Stimulated activated naive CD4-positive, alpha-beta T cell (primary cell): ENCODE measurements at places on chromosomes 2 and 18.

GRCh38 chr2:237596520-237597195 is 6.1 kb upstream of the RAB17 start:
- DNase-seq: no peak

GRCh38 chr18:25818505-25818904 is 271.9 kb downstream of the SS18 start:
- DNase-seq: no peak

- DNase-seq: no peak
Measured at GRCh38 chr2:144950899-144951560, 431.1 kb upstream of the ZEB2 start.

DNA sequence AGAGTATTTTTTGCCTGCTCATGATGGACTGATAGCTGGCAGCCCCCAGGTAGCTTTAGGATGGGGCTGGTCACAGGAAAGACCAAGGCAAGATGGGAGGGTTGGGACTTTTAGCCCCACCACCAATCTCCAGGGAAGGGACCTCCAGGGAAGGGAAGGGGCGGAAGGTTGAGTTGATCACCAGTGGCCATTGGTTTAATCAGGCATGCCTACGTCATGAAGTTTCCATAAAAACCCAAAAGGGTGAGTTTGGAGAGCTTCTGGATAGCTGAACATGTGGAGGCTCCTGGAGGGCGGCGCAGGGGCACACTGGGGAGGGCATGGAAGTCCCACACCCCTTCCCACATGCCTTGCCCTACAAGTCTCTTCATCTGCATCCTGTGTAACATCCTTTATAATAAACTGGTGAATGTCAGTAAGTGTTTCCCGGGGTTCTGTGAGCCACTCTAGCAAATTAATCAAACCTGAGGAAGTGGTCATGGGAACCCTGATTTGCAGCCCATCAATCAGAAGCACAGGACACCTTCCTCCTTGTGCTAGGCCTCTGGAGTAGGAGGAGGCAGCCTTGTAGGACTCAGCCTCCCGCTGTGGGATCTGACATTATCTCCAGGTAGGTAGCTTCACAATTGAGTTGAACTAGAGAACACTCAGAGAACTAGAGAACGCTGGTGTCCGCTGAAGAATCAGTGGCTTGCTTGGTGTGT is 30.3 kb downstream of the RAB31 start:
- DNase-seq: no peak

GRCh38 chr2:197107291-197108269 is 181.1 kb upstream of the PGAP1 start:
- DNase-seq: no peak

DNA sequence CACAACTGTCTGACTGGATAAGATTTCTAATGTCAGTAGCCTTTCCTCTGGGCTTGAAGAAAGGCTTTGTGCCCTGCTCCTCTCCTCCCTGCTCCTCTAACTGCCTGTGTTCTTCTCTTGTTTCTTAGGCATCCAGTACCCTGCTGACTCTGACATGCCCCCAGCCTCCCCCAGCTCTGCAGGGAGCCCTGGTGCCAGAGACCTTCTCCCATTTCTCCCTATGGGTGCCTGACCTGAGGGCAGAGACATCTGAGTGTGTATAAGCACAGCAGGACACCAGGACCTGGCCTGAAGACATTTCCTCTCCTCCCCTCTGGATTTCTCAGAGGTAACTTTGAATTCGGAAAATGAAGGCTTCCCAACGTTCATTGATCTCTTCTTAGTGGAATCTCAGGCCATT is 23.6 kb downstream of the RNF144A start:
- no peak for DNase-seq

GRCh38 chr2:215941726-215942125 is 71.6 kb downstream of the MREG start:
- no peak for DNase-seq

- DNase-seq: no peak
Measured at GRCh38 chr2:105325389-105325963, 4.1 kb downstream of the TGFBRAP1 start.

DNA sequence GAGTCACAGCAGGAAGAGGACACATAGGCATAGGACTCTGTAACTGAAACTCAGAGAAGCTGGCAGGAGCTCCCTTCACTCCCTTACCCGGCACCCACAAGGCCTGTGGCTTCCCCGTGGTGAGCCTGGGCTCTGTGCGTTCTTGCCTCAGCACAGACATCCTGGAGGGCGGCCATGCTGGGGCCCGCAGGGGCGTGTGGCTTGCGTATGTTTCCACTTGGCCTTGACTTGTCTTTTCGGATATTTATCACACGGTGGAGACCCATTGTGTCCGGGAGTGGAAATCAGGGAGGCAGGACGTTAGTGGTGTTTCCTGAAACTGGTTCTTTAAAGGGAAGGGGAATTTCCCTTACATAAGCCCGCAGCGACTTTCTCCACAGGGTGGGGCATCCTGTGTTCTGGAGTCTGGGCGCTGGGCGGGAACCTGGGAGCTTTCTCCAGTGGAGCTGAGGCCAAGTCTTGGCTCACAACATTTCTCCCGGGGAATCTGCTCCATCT is 49.9 kb upstream of the EML6 start:
- peak; percentile 2 for DNase-seq

GRCh38 chr2:117931978-117932377 is 81.9 kb downstream of the CCDC93 start:
- no peak for DNase-seq

DNA sequence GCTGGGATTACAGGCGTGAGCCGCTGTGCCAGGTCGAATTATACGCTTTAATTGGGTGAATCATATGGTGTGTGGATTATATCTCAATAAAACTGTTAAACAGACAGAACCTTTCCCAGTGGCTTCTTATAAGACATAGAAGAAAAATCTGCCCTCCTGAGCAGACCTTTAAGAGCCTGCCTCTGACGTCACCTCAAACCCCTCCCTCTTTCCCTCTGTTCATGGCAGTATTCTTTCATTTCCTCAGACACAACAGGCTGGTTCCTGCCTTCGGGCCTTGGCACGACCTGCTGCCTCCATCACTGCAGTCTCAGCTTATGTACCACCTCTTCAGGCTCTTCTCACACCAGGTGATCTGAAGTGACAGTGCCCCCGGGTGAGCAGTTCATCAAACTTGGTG is 14.0 kb upstream of the PDIA6 start:
- DNase-seq: no peak

DNA sequence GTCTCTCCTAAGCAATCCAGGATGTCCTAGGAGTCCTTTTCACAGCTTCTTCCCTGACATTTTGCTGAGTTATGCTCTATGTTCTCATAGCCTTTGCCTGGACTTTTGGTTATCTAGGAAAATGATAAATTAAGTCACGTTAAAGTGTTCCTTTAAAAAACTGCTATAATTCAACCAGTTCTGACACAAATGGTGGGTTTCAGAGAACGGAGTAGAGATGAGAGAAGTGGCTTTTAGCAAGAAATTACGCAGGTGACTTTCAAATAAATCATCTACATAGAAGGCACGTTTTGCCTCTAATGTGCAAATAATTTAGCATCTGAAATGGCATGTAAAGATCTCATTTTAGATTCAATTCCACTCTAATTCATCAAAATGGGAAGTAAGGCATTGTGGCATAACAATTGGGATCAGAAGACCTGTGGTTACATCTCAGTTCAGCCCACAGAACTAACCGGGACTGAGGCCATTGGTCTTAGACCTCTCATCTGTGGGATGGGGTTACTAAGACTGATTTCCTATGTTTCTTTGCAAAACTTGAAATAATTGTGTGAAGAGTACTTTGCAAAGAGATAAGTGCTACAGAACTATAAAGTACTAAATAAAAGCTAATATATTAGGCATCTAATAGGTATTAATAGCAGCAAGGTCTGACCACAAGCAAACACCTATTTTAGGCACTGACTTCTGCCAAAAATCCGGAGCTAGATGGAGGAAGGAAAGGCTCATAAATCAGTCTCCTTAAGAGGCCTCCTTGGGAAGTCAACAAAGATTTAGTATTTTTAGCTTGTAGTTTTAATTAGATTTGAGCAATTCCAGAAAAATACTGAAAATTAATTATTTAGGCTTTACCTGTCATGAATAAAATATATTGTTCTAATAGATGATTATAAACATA is 211.4 kb downstream of the PIEZO2 start:
- no peak for DNase-seq

DNA sequence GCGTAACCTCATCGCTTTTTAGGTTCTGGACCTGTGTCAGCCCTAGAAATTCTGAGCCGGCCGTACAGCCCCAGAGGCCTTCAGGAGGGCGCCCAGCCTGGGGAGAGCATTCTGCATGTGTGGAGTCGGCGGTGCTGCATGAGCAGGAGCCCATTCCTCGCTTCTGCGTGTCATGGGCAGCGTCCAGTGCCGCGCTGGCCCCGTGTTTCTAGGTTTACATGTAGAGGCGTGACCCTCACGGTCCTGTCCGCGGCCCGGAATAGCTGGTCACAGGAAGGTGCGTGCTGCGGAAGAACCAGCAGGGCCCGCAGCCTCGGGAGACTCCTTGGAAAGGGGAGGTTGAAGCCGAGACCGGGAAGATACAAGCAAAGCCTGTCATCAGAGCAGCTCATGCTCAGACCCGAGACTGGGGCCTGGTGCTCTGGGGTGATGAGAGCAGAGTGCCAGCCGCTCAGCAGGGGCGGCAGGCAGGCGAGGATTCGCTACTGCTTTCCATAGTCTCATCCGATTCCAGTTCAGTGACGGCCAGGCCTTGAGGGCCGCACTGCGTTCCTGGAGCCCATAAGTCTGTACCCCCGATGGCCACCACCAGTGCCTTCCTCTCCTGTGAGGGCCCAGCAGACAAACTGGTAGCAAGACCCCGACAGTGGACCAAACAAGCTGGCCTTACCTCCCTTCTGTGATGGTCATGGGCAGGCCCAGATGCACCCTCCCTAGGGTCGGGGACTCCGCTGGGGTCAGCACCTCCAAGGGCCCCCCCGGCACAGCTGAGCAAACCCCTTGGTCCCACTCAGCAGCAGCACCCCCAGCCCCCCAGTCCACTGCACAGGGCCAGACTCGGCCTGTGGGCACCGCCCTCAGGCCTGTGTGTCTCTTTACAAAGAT is 15.6 kb upstream of the NFATC1 start:
- DNase-seq: no peak

DNA sequence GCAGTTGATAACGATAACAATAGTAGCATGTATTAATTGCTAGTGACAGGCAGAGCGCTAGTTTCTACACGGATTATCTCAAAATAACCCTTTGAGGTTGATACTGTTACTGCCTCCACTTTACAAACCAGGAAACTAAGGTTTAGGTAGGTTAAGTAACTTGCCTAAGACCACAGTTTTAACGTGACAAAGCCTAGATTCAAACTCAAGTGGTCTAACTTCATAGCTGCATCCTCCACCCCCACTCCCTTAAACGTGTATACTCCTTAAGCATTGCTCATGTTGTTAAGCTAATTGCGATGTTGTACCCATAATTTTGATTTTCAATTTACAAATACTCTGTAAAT is 1.2 kb downstream of the ME2 start:
- no peak for DNase-seq

- DNase-seq: no peak
Measured at GRCh38 chr2:199302851-199303250, 154.9 kb downstream of the SATB2 start.

DNA sequence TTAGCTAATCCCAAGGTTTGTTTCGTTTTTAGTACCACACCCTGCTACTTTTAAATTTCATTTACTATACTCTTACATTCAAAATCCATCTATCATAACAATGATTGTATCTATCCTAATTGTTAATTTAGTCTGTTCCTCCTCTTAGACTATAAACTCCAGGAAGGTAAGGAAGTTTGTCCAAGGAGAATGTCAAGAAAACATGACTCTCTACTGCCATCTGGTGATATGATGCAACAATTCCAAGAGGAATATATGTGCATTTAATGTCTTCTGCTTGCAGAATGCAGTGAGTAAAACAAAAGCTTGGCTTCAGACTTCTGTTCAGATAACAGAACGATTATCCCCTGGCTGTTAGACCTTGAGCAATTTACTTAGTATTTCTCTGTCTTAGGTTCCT is 1267.1 kb downstream of the LRP1B start:
- no peak for DNase-seq

DNA sequence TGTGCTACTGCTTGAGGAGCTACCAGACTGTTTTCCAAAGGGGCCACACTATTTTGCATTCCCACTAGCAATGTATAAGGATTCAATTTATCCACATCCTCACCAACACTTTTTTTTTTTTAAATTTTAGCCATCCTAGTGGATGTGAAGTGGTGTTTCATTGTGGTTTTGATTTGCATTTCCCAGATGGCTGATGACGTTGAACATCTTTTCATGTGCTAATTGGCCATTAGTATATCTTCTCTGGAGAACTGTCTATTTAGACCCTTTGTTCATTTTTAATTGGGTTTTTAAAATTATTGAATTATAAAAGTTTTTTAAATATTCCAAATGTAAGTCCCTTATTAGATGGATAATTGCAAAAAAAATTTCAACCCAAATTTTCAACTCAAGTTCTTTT is 121.1 kb downstream of the MAPK4 start:
- DNase-seq: no peak

GRCh38 chr2:178796079-178796677 is 11.0 kb downstream of the TTN start:
- no peak for DNase-seq

DNA sequence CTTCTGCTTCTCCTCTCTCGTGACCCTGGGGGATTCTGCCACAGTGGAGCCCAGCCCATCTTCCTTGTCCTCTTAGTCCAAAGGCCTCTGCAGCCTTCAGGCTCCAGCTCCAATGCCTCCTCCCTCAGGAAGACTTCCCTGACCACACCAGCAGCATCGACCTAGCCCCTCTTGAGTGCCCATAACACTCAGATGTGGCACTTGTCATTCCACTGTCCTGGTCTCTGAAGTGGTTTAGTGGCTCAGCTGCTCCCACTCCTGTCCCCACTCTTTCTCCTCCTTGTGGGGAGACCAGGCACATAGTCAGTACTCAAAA is 97.5 kb downstream of the STPG4 start:
- no peak for DNase-seq

GRCh38 chr2:225534697-225535096 is 135.2 kb downstream of the NYAP2 start:
- no peak for DNase-seq

- no peak for DNase-seq
Measured at GRCh38 chr2:120441744-120442471, 96.0 kb downstream of the INHBB start.

GRCh38 chr2:82283075-82283474 is 1978.5 kb upstream of the LRRTM1 start:
- no peak for DNase-seq

DNA sequence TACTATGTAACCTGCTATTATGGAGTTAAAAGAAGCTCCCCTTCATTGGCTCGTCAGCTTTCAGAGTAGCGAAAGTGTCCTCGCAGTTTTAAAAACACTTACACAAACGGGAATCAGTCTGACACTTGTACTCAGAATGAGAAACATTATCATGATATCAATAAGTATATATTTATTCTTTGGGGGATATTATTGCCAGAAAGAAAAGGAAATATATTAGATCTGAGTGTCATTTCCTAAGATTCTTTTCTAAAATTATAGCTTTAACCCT is 584.5 kb downstream of the ZEB2 start:
- no peak for DNase-seq

- DNase-seq: peak; percentile 47
Measured at GRCh38 chr2:86368161-86368824, 30.9 kb upstream of the REEP1 start.

- no peak for DNase-seq
Measured at GRCh38 chr2:159506764-159507440, 109.4 kb downstream of the BAZ2B start.
